ENCODE measurements at places on chromosomes 5 and 9. TPM values are rescaled to one million over a fixed set of nuclear protein-coding genes. Genes with fewer than 3 reads are reported as not detected.

The FBP1 gene
- not detected for total RNA-seq

The DDX4 gene
- not detected for total RNA-seq

The IZUMO3 gene
- not detected for total RNA-seq

The ECM2 gene
- total RNA-seq: 0.18 TPM

The LCN15 gene
- not detected for total RNA-seq

DNA sequence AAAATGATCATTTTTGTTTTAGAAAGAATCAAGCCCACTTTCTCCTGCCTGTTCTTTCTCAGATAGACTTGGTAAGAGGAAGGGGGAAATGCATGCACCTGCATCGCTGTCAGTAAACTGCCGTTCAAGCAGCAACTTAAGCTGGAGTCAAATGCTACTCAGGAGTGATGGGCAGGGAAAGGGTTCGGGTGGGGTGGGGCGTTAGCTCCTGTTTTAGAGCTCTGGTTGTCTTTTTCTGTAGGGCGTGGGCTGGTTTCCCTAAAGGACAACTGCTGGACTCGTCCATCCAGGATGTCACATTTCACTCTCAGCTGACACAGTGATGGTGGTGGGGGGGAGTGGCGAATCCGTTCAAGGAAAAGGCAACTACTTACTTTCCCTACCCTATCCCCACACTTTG, 75.0 kb downstream of the NDFIP1 start:
- DNase-seq: no peak

DNA sequence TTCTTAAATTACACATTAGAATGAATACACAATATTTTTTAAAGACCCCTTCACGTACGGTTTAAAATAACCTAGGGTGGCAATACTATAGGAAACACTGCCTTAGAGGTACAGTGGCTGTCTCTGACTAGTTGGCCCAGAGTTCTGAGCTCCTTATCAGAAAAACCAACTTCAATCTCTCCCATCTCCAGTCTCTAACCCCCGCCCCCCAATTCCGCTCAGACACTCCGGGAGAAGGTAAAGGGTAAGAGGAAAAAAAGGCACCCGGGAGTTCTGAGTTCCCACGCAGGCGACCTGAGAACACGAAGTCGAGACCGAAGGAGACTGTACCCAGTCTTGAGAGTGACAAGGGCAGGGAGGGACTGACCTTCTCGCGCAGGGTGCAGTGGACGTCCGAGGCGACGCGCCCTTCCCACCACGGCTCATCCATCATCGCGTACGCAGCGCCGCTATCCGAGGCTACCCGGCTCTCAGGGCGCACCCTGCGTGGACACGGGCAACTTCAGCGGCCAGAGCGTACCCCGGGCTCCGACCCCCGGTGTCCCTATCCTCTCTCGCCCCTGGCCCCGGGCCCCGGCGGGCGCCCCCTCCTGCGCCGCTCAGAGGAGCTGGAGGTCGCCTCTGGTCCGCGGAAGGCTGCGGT, 752 bp downstream of the CCNJL start:
- DNase-seq: no peak

DNA sequence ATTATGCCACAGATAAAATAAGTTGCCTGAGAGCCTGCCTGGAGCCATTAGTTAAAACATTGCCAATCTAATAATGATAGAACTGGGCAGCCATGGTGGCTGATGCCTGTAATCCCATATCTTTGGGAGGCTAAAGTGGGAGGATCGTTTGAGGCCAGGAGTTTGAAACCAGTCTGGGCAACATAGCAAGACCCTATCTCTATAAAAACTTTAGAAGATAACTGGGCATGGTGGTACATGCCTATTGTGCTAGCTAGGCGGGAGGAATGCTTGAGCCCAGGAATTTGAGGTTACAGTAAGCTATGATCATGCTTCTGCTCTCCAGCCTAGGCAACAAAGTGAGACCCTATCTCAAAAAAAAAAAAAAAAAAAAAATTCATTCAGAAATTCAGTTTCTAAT, 52.6 kb downstream of the RAI14 start:
- peak; percentile 51 for DNase-seq

DNA sequence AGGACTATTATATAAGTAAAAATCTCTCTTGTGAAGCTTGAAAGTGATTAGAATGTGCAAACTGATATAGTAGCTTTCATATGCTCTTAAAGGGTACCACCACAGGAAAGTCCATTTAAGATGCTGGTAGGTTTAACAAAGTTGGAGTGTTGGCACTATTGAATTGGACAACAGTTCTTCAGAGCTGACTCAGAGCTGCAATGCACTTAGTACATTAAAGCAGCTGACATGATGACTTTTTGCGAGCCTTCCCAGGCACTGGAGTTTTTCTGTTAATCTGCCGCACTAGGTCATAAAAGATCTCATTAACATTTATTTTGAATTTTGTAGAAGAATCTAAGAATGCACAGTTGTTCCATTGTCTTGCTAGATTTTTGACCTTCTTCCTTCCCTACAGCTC, 243.8 kb downstream of the ADAMTSL1 start:
- DNase-seq: peak; percentile 20

DNA sequence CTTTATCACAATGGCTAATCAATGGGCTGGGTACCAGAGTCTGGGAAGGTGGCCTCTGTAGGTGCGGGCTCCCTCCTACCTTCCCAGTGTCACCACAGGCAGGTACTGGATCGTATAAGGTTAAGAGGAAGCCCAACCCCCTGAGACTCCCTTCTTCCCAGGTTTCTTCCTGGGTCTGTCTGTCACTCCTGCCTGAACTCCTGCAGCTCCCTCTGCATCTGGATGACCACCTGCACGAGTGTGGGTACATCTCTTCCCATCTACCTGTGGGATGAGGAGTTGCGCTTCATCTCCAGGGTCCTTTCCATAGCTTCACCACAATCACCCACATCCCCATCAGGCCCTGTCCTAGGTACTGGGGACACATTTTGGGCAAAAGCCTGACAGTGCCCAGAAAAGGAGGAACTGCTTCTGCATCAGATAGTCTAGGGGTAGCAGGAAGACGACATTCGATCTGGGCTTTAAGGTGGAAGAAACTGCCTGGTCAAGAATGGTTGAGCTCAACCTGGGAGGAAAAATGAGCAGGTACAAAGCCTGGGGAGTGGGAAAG, 112.2 kb upstream of the ALDH1B1 start:
- no peak for DNase-seq

- DNase-seq: no peak
Measured at GRCh38 chr5:143516249-143516648, 112.8 kb upstream of the NR3C1 start.

- DNase-seq: peak; percentile 69
Measured at GRCh38 chr5:102627315-102627714, 127.8 kb upstream of the PAM start.
